A549 treated with ZK216348 at 1 μM for 4 hours (cell line): ENCODE measurements at places on chromosomes 7 and 10. TPM values are rescaled to one million over a fixed set of nuclear protein-coding genes. Genes with fewer than 3 reads are reported as not detected.

Gene ENO4
- total RNA-seq = 0.16 to 0.74 TPM (median 0.38 TPM) in 5 replicates

Gene NUTM2A
- total RNA-seq = 0.05 to 0.13 TPM (median 0.09 TPM) in 4 of 5 replicates, not detected in the other

Gene SLC37A3
- 24.2 to 32.5 TPM (median 30.2 TPM) in 5 replicates for total RNA-seq

Gene HMX3
- 0.14 TPM in 1 of 5 replicates, not detected in the others for total RNA-seq

Gene ATP6V0E2
- 37.4 to 62.7 TPM (median 60.5 TPM) in 5 replicates for total RNA-seq

Gene PLXNA4
- total RNA-seq = 0.49 to 1.6 TPM (median 0.74 TPM) in 5 replicates

Gene SLC16A12
- 0.09 to 0.27 TPM (median 0.19 TPM) in 5 replicates for total RNA-seq

Gene PTF1A
- not detected in 5 replicates for total RNA-seq

Gene DNAJB6
- total RNA-seq = 98.5 to 150 TPM (median 106 TPM) in 5 replicates

Gene ZNF488
- 10.8 to 15.7 TPM (median 13.8 TPM) in 5 replicates for total RNA-seq

Gene ELOVL3
- 0.38 to 0.73 TPM (median 0.62 TPM) in 4 of 5 replicates, not detected in the other for total RNA-seq

Gene GPR26
- total RNA-seq = not detected in 5 replicates

Gene DNAJC9
- 50.1 to 58.8 TPM (median 52.0 TPM) in 5 replicates for total RNA-seq

Gene AKR1C4
- 0.27 to 0.50 TPM (median 0.32 TPM) in 4 of 5 replicates, not detected in the other for total RNA-seq

Gene PKD2L1
- 0.06 to 0.12 TPM in 2 of 5 replicates, not detected in the others for total RNA-seq

Gene CFAP46
- total RNA-seq = 0.98 to 2.4 TPM (median 1.4 TPM) in 5 replicates

Gene WDFY4
- not detected in 5 replicates for total RNA-seq

Gene CNTNAP2
- total RNA-seq = not detected in 5 replicates

Gene SUN3
- 0.48 TPM in 1 of 5 replicates, not detected in the others for total RNA-seq

Gene SHTN1
- 19.4 to 30.8 TPM (median 27.9 TPM) in 5 replicates for total RNA-seq

Gene GPR141
- total RNA-seq = not detected in 5 replicates

Gene AVL9
- total RNA-seq = 17.9 to 34.3 TPM (median 27.3 TPM) in 5 replicates

Gene ZC3HAV1L
- total RNA-seq = 4.2 to 9.8 TPM (median 6.5 TPM) in 5 replicates

Gene CDHR1
- 0.06 to 0.14 TPM (median 0.10 TPM) in 4 of 5 replicates, not detected in the other for total RNA-seq

Gene FAM25A
- total RNA-seq = not detected in 5 replicates

Gene OR2A1
- total RNA-seq = not detected in 5 replicates

Gene FBXL13
- total RNA-seq = 0.33 to 0.83 TPM (median 0.36 TPM) in 5 replicates

Gene AZGP1
- total RNA-seq = 0.31 TPM in 1 of 5 replicates, not detected in the others

Gene AKR1C8
- 0.29 TPM in 1 of 5 replicates, not detected in the others for total RNA-seq

Gene OPN4
- total RNA-seq = not detected in 5 replicates

Gene PNLIPRP3
- total RNA-seq = not detected in 5 replicates

Gene TCAF2
- total RNA-seq = 0.27 to 0.75 TPM (median 0.53 TPM) in 5 replicates

Gene FGFBP3
- 1.7 to 3.2 TPM (median 2.5 TPM) in 5 replicates for total RNA-seq

Gene EVX1
- 0.14 to 0.19 TPM (median 0.15 TPM) in 3 of 5 replicates, not detected in the others for total RNA-seq

Gene GRB10
- 54.0 to 73.7 TPM (median 67.7 TPM) in 5 replicates for total RNA-seq

Gene TRIM74
- total RNA-seq = 0.13 to 0.36 TPM (median 0.21 TPM) in 3 of 5 replicates, not detected in the others

Gene FKBP6
- total RNA-seq = not detected in 5 replicates

Gene PRLHR
- total RNA-seq = not detected in 5 replicates

Gene ALDH18A1
- 46.7 to 51.7 TPM (median 48.7 TPM) in 5 replicates for total RNA-seq

Gene POLR2J2
- total RNA-seq = 0.26 to 0.89 TPM (median 0.36 TPM) in 4 of 5 replicates, not detected in the other

Gene GIMAP2
- total RNA-seq = not detected in 5 replicates

Gene CLDN12
- total RNA-seq = 16.8 to 34.8 TPM (median 27.5 TPM) in 5 replicates

Gene TMEM140
- 0.84 to 1.4 TPM (median 0.97 TPM) in 5 replicates for total RNA-seq

Gene NPFFR1
- total RNA-seq = not detected in 5 replicates

Gene PAPOLB
- total RNA-seq = not detected in 5 replicates

Gene JAKMIP3
- 1.2 to 1.5 TPM (median 1.5 TPM) in 5 replicates for total RNA-seq

Gene TBXAS1
- total RNA-seq = 13.3 to 17.3 TPM (median 15.3 TPM) in 5 replicates

Gene C7orf57
- 0.20 to 0.67 TPM (median 0.31 TPM) in 5 replicates for total RNA-seq

Gene SORCS1
- total RNA-seq = not detected in 5 replicates

Gene SLC18A3
- total RNA-seq = not detected in 5 replicates

Gene HABP2
- total RNA-seq = 0.07 to 0.12 TPM (median 0.09 TPM) in 4 of 5 replicates, not detected in the other

Gene ZNF789
- total RNA-seq = 7.0 to 9.3 TPM (median 8.2 TPM) in 5 replicates

Gene BLVRA
- total RNA-seq = 69.0 to 85.8 TPM (median 72.2 TPM) in 5 replicates

Gene ZNF804B
- total RNA-seq = not detected in 5 replicates

Gene GIMAP1
- total RNA-seq = not detected in 5 replicates
